WTC11 (cell line): ENCODE measurements at places on chromosomes 5 and 9.

DNA sequence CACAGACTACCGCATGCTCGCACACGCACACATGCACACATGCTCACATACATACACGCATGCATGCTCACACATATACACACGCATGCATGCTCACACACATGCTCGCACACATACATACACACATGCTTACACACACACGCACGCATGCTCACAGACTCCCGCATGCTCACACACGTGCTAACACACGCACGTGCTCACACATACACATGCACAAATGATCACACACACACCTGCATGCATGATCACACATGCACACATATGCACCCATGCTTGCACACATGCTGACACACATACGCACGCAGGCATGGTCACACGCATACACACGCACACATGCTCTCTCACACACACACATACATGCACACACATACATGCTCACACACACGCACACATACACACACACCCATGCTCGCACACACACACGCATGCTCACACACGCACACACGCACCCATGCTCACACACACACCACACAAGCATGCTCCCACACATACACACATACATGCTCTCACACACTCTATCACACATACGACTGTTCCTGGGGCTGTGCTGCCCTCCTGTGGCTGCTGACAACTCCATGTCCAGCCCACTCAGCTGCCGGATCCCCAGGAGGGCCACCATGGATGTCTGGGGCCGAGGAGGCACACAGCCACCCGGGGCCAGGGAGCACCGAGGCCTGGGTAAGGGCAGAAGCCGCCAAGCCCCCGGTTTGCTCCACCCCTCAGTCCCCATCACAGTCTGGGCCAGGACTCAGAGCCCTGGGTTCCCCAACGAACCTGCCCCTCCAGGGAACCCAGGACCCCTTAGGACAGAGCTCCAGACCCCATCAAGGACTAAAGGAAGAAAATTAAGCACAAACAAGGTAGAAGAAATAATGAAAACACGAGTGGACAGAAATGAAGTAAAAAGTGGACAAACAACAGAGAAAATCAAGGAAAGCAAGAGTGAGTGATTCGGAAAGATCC, 31.4 kb upstream of the EGFL7 start:
- peak; percentile 78 for DNase-seq

DNA sequence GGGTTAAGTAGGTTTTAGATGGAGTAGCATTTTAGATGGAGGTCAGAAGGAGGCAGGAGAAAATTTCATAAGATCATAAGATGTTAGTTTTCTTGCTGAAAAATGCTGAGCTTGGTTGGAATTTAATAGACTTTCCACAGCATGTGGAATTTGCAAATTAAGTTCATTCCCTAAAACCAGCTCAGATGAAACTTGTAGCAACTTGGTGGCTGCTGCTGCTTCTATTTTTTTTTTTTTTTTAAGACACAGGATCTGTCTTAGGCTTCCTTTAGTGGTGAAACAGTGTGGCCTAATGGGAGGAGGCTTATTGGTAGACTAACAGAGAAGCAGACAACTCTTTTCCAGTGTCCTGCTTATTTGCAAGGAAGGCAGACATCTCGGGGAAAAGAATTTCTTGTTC, 154.5 kb downstream of the AOPEP start:
- no peak for DNase-seq

GRCh38 chr9:87599901-87600610, 102.4 kb downstream of the DAPK1 start:
- DNase-seq, result no peak

GRCh38 chr5:143874312-143874711, 62.4 kb downstream of the HMHB1 start:
- DNase-seq, result no peak

- no peak for DNase-seq
Measured at GRCh38 chr9:133425049-133425632, 3.0 kb downstream of the ADAMTS13 start.

GRCh38 chr9:96161819-96162218, 140.2 kb downstream of the HSD17B3 start:
- DNase-seq, result no peak

DNA sequence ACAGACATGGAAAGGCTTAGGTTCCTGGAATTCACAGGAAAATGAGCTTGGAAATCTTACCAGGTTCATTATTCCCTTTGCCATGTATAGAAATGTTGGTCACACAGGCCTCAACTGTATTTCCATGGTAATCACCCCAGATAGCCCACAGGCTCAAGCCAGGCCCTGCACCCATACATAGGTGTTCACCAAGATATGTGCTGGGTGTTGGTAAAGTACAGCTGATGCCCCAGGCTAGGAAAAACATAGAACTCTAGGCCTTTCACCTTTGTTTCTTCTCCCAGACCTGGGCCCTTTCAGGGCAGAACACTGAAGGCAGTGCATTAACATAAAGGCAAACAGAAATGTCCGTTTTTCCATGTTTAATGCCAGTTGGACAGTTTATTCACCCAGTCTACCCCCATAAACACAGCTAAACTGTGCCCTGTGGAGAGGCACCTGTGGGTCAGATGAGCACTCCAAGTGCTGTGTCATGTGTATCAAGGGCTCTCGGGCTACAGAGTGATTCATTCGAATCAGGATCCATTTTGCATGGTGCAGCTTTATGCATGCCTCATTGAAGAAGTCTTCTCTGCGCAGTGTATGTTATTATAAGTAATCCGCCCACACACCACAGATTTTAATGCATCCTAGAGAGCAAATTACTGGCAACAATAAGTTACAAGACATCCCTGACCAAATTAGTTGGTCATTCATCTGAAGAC, 93.4 kb upstream of the SLC30A5 start:
- no peak for DNase-seq

- no peak for DNase-seq
Measured at GRCh38 chr5:35876922-35877321, 20.2 kb downstream of the IL7R start.

- DNase-seq, result peak; percentile 26
Measured at GRCh38 chr5:121660142-121660541, 191.5 kb upstream of the FTMT start.

GRCh38 chr9:4585135-4585534, 77.0 kb upstream of the PLPP6 start:
- DNase-seq, result no peak
